NCI-H2107 (cell line): ENCODE measurements at places on chromosomes 7 and 10.

GRCh38 chr10:69974551-69975155 lies 78.0 kb upstream of the MACROH2A2 start:
- DNase-seq, result no peak

DNA sequence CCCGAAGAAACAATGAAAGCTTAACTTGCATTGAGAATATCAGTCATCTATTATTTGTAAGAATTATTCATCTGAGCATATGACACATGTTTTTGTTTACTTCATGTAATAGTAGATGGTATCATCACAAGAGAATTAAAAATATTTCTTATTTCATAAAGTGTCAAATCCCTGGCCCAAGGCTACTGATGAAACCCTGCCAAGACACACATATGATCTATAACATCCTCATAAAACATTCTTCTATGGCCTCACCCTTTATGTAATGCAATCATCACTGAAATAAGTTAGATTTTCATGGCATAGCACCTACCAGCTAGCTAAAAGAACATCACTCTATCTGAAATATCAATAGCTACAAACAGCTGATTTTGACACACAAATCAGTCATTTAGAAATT lies 385.6 kb upstream of the PHF14 start:
- no peak for DNase-seq

DNA sequence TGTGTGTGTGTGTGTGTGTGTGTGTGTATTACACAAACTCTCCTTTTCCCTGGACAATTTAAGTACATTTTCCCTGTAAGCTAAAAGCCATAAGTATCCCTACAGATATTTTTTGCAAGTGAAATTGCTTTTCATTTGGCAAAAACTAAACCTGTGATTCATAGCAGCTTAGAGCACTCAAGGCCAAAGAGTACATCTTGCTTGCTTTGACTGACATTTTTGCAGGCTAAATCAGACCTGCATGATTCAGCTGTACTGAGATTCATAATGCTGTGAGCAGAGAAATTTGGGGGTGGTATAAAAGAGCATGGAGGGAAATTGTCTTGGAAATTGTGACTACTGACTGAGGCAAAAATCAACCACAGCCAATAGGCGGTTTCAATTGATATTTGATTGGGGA lies 500.4 kb downstream of the GFRA1 start:
- DNase-seq, result no peak

- peak; percentile 25 for DNase-seq
These were observed 78.7 kb downstream of the CLEC2L start for GRCh38 chr7:139602143-139602722.

DNA sequence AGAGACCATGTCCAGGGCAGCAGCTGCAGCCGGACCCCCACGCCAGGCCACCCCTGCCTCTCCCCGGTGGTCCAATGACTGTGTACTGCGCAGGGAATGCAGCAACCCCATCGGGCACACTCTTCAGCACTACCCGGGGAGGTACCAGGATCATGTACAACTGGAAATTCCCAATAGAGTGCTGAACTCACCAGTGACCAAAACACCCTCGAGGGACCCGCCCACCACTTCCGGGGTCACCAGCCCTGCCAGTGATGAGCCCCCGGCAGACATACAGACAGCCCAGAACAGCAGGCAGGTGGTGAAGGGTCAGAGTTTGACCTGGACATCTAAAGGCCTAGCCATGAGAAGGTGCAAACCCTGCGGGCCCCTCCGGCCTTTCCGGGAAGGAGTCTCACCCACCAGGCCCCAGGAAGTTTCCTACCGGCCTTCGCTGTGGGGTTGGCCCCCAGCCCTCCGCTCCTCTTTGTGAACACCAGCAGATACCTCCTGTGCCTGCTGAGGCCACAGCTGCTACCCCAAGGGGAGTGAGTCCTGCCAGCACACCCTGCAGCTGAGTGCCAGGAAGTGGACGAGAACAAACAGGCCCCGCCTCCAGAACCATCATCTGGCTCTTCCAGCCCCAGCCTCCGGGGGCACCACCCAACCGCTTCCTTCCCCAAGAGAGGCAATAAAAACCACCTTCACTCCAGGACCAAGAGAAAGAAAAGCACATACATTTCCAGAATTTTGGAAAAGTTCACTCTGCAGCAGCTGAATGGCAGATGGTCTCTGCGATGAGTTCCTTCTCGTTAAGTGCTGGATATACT lies 5.0 kb upstream of the ANKRD61 start:
- peak; percentile 33 for DNase-seq

DNA sequence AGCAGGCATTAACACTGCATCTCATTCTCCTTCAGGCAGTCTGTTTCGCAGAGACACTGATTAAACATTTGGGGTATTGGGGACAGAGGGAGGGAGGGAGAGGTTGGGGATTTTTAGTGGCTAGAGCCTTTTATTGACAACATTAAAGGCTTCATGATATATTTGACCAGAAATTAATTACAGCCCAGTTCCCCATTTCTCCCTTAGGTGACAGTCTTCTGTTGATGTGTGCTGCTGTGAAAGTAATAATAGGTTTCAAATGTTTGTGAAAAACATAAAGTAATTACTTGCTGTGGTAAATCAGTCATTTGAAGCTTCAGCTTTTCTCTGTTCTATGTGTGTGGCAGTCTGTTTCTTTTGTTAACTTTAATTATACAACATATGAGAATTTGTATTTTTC lies 105.3 kb upstream of the LRGUK start:
- no peak for DNase-seq

DNA sequence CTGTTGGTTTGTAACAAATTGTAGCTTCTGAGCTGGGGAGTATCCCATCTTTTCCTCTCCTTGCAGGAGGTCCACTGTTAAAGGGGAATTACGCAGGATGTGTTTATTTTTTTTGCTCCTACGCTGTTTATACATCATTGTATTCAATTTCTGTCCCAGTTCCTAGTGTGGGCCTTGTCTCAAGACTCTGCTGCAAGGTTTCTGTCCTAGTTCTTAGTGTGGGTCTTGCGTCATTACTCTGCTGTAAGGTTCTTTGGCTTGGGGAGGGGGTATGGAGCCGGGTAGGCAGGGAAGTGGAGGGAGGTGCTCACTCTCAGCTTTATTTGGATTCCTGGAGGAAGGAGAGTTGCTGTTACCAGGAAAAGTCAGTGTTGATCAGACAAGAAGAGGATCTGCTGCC lies 64.0 kb upstream of the TRIM8 start:
- DNase-seq, result no peak

GRCh38 chr10:15881542-15881941 lies 21.2 kb upstream of the MINDY3 start:
- DNase-seq, result no peak

GRCh38 chr7:27221201-27221797 lies 21.3 kb upstream of the EVX1 start:
- no peak for DNase-seq

DNA sequence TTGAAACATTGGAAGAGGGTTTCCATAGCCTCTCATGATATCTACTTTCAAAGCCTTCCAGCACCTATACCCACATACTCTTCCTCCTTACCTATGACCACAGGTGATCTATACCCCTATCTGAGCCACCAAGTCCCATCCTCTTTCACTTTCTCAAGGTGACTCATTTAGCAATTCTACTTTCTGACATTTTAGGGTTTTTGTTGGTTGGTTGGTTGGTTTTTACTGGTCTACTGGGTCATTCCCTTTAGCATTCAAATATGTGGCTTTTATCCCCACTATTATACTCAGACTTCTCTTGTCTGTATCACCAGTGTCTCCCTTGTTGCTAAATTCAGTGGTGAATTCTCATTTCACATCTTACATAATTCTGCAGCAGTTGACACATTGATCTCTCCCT lies 130.4 kb upstream of the STEAP4 start:
- DNase-seq, result no peak

- DNase-seq, result no peak
These were observed 53.3 kb downstream of the SEMA3D start for GRCh38 chr7:85133560-85133959.

GRCh38 chr7:151821806-151822540 lies 54.9 kb downstream of the PRKAG2 start:
- no peak for DNase-seq

GRCh38 chr7:127018889-127019288 lies 233.9 kb downstream of the GRM8 start:
- no peak for DNase-seq

DNA sequence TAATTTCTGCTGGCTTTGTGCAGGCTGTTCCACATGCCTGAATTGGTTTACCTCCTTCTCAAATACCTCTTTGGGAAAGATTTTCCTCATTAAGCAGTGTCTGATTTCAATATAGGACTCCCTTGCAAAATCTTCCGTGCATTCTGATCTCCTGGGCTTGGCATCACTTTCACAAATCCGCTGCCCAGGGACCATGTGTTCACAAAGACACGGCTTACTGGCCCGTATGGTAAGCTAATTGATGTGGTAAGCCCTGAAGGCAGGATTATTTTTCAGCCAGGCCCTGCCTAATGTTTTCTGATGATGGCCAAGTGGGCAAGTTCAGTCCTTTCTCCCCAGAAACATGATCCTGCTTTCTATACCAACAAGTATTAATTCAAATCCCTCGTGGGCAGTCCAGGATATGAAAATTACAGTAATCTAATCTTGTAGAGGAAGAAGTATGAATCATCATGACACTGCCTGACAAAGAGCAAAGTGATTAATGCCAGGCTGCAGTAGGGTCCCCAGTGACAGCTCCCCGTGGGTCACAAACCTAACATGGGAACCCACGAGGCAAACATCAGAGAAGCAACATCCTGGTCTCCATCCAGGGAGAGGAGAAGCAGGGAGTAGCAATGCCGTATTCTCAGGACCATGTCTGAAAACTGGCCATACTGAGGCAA lies 11.6 kb upstream of the SVIL start:
- peak; percentile 12 for DNase-seq

DNA sequence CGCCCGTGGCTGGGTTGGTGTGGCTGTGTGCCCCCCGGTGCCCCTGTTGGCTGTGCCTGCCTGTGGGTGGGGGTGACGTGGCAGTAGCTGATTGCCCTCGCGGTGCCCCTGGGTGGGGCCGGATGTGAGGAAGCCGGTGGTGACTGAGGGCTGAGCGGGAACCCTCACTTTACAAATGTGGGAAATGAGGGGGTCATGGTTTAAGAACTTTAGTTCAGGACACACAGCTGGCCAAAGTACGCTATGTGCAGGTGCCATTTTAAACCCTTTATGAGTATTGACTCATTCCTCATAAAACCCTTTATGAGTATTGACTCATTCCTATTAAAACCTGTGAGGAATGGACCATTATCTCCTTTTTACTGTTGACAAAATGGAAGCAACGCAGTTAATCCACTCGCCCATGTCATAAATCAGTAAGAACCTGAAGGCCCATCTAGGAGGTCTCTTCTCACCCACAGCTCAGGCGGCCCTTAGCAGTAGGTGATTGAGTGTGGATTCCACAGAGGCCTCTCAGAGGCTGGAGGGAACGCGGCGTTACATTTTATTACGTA lies 290.1 kb upstream of the COBL start:
- no peak for DNase-seq

DNA sequence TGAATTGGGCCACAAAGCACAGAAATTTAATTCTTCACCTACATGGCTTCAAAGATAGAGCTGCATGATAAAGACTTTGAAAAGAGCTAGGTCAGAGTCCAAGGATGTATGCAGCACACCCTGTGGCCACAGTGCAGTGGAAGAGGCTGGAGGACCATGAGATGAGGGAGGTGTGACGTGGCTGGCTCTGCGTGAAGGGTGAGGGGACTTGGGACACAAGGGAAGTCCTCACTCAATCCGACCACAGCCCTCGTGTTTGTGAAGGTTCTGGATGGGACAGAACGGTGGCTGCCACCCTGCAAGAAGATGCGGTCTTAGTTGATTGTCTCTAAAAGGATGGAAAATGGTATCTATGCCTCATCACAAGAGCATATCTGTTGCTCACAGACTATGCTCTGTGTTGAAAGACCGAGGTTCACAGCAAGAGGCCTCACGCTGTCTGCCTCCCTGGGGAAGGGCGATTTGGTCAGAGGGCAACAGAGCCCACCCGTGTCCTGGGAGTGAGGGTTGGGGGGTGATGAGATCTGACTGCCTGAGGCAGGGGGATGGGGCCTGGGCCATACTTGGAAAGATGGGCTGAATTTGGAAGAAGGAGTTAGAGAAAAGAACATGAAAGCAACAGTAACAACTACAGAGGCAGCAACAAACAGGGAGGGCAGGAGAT lies 174.4 kb upstream of the SHH start:
- no peak for DNase-seq

DNA sequence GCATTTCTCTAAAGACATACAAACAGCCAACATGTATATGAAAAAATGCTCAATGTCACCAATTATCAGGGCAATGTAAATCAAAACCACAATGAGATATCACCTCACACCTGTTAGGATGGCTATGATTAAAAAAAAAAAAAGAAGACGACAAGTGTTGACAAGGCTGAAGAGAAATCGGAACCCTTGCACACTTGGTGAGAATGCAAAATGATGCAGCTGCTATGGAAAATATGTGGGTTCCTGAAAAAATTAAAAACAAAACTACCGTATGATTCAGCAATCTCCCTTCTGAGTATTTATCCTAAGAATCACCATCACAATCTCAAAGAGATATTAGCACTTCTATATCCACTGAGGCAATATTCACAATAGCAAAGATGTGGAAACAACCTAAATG lies 11.3 kb downstream of the LMBR1 start:
- DNase-seq, result no peak

DNA sequence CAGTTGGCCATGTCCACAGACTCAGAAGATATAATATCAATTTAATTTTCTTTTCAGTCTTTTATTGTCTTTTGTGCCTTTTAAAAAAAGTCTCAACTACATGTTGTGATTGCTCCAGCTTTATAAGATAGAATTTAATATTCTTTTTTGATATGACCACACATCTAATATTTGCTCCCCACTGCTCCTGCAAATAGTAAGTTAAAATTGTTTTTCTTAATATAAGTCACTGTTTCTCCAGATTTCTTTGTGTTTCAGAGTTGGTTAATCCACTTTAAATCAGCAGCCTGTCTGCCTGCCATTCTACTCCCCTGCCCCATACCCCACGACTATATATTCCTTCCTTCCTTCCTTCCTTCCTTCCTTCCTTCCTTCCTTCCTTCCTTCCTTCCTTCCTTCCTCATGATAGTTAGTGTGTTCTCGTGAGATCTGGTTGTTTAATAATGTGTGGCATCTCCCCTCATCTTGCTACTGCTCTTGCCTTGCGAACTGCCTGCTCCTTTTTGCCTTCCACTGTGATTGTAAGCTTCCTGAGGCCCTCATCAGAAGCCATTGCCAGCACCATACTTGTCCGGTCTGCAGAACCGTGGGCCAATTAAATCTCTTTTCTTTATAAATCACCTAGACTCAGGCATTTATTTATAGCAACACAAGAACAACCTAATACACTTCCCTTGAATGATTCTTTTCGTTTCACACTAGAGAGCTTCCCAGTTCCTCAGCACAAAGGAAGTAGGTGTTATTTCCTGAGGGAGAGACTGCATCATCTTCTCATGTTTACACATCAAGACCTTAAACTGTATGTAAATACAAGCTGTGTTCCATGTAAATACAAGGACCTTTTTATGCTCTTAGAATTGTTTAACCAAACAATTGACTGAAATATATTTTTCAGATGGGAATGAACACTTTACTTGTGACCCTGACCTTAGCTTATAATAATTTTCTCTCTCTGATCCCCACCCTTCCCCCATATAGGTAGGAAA lies 24.5 kb downstream of the TAS2R16 start:
- no peak for DNase-seq

DNA sequence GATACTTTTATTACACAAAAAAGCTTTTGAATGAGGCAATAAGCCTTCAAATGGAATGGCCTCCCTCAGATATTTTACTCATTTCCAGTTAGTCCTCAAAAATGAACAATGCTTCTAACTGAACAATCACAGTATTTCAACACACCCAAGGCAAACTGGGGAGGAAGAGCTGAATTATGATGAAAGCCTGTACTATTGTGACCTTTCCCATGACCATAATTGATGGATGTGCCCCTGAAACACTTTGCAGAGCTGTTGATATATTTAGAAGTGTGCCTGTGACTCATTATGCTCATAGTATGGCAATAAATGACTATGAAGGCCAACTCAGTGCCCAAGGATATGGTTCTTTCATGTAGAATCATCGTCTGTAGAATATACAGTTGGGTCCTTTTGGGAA lies 248.1 kb downstream of the AHR start:
- no peak for DNase-seq
